Nucleus accumbens (tissue), 56 donors: ENCODE measurements at places on chromosomes 3 and 15.

- no peak for DNase-seq
Measured at GRCh38 chr3:100717063-100717462, 7.8 kb downstream of the TFG start.

DNA sequence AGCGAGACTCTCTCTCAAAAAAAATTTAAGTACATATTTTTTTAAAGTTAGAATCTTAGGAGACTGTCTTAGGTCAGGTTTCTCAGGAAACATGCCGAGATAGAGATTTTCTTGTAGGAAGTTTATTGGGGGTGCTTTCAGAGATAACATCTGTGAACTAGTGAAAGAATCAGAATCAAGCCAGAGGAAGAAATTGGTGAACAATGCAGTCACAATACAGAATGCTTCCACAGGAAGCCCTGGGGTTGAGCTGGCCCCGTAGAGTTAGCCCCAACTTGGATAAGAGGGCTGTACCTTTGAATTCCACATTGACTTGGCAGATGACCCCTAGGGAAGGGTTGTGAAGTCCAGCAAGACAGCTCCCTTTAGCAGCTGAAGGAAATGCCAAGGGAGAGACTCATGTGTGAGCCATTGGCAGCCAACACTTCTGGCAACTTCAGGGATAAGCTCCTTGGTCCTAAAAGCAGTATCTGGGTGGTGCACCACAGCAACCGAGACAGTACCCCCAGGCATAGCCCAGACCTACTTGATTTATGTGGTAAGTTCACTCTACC lies 7.1 kb upstream of the PLCB2 start:
- DNase-seq: no peak

DNA sequence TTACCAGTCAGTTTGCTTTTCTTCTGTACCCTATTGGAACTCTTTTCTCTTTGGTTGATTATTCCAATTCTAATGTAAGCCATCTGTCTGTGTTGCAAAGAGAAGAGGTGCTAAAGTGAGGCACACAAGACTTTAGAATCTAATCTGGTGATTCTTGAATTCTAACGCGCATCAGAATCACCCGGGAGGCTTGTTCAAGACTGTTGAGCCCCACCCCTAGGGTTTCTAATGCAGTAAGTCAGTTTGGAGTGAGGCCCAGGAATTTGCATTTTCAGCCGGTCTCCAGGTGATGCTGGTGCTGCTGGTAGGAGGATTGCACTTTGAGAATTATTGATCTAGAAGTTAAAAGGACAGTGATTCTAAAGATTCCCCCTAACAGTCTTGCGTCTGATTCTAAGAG lies 185.3 kb upstream of the CHRM5 start:
- no peak for DNase-seq

DNA sequence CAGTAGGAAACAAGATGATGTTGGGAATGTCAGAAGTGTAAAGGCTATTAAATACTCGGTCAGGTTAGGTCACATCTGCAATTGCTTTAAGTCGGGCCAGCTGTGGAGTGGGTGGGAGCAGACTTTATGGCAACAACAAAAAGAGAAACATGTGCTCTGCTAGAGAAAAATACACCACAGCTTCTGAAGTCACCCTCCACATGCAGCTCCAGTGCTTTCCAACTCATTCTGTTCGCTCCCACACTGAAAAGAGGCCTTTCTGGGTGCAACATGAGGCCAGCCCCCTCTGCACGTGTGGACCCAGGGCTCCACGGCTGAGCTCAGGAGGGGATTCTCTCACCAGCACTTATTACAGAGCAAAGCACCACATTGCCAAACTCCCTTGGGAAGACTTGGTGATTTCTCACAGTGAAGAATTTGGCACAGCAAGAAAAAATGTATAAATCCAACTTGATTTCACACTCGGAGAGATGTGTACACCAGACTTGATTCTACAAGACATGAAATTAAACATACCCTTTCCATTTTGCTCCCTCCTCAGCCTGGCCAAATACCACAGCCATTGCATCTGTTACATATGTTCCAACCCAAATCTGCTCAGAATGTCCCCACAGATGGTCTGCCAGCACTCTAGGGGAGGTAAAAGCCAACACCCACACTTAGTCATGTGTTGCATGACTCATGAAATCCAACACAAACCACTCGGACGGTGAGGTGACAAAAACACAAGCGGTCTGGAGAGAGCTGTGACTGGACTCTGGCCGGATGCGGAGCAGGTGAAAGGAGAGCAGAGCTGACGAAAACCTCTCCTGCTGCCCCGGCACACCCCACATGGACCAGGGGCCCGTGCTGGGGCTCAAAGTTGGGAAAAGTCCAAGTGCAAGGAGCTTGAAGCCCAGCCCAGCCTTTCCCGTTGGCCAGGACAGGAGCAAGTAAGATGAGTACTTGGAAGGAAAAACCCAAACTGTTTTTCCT lies 74.6 kb downstream of the ITGB5 start:
- DNase-seq: no peak
